Stimulated activated CD4-positive, alpha-beta T cell treated with anti-CD3 and anti-CD28 coated beads, Interleukin-1b, Interleukin-23, amount 100 ng/mL, for 48 hours (primary cell): ENCODE measurements at places on chromosomes 11 and 22.

GRCh38 chr22:37231406-37232139, 12.5 kb downstream of the RAC2 start:
- DNase-seq, result peak; percentile 65

DNA sequence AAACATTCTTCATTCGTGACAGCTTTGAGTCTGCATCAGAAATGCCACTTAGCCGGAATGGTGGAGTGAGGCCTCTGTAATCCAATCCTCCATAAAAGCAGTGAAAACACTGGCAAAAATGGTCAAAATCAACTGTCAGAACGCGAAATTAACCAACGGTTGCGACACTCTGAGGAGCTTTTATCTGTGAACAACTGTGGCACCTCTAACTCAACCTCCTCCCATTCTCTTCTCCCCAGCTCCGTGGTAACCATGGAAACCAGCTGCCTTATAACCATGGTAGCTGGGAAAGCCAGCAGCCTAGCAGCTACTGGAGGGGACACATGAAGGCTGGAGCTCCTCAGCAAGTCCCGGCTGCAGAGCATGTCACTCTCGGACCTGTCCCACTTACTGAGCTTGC, 20.3 kb downstream of the AP2A2 start:
- no peak for DNase-seq

DNA sequence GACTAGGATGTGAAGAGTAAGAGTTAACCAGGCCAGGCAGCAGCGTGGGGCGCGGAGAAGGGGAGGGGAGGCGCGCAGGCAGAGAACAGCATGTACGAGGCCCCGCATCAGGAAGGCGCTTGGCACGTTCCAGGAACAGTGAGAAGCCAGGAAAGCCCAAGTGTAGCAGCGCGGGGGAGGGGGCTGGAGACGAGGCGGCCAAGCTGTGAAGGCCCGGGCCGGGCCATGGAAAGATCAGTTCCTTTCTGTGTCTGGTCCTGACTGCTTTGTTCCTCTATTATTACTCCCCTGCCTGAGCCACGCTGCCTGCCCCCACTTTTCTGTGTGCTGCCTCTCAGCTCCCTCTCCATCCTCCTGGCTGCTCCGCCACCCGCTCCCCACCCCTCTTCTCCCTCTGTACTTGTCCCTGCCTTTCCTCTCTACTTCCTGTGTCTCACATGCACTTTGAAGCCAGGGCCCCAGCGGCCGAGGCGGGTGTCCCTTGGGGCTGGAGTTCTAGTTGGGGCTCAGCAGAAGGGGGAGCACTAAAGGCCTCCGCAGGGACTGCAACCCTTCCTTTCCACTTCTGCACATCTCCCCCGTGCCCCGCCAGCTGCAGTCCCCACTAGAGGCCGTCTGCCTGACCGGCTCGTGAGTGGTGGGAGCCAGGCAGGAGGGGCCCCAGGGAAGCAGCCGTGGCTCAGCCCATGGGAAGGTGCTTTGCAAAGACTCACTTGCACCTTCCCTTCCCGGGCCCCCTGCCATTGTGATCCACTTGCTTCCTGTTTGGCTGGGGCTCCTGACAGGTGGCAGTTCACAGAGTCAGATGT, 63.7 kb downstream of the PRDM11 start:
- DNase-seq, result no peak

DNA sequence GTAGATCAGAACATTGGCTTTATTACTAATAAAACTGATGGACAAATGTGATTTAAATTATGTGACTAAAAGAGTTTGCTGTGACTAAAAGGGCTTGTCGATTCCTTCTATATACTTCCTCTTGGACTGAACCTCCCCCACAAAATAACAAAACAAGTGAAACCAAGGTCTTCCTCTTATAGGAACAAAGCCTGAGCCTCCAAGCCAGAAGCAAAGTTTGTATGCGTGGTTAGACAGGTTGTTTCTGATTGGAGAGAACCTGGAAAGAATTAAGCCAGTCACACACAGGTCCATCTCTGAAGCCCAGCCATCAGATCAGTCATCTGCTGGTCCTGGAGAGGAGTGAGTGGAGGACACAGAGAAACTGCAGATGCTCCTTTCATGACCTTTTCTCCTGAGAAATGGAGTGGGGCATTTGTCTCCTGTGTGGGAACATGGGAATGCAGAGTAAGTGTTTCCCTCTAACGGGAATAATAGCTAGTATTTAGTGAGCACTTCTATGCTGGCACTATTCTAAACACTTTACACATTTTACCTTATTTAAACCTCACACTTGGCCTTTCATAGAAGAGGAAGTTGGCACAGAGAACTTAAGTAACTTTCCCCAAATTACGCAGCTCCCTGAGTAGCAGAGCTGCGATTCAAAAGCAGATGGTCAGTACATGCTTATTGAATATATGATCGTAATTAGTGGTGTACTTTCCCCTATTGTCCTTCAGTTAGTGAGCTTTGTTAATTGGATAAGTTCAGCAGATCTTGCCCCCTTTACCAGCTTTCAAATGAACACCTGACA, 77.1 kb downstream of the UVRAG start:
- no peak for DNase-seq

GRCh38 chr11:80414181-80415165, 973.6 kb upstream of the TENM4 start:
- no peak for DNase-seq

DNA sequence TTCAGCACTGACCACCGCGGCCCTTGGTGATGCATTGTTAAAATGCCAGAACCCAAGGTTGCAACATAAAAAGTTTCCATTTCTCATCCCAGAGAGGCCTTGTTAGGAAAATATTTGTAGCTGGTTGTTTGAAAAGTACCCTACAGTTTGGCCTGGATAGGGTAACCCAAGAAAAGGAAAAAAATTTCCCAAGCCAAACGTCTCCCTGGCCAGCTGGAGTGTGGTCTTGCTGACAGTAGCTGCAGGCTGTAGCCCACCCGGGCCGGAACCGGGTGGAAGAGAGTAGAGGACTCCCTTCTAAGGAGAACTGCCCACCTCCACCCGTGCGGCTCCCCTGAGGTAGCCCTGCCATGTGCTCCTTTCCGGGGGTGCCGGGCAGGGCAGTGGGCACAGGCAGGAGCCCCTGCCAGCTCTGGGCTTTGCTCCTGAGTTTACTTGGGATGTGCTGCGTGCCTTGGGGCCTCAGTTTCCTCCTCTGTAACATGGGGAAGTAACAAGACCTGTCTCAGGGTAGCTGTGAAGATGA, 38.5 kb downstream of the IGHMBP2 start:
- no peak for DNase-seq

DNA sequence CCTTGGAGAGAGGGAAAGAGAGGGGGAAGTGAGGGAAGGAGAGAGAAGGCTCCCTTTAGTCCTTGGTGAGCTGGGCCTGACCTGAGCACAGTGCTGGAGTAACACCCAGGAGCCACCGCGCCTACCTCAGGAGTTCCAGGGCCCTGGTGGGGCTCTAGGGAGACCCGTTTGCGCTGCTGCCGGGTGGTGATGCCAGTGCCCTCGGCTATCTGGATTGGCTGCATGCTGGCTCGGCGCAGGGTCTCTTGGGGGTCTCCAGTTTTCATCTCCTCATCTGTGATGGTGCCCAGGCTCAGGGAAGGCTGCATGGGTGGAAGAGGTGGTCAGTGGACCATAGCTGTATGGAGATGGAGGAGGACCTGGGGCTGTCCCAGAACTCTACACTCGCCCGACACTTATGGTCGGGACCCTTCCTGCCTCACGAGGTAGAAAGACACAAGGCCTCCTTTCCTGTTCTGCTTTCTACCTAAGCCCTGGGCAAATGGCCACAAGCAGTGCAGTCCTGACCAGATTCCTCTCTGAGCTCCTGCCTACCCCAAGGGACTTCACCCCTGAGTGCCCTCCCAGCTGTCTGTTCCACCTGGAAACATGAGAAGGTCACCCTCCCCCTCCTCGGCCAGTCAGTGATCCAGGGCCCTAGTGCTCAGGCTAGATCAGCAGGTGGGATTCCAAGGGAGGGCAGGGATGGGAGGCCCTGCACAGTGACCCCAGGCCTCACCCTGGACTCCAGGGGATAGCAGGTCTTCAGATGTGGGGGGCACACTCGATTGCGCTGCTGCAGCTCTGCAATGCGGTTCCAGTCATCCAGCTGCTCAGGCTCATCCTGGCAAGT, 6.0 kb downstream of the IL18BP start:
- no peak for DNase-seq

DNA sequence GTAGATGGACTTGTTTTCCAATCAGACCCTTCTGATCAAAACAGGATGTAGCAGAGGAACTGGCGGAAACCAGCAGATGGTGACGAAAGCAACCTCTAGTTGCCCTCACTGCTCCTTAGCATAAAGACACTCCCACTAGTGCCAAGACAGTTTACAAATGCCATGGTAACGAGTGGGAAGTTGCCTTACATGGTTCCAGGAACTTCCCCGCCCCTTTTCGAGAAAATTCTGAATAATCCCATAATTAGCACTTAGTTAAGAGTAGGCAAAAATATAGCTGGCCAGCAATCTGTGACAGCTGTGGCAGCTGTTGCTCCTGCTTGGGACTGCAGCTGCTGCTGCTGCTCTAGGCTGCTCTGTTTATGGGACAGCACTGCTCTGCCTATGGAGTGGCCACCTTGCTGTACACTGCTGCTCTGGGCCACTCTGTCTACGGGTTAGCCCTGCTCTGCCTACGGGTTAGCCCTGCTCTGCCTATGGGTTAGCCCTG, 33.4 kb upstream of the SORL1 start:
- DNase-seq, result peak; percentile 41

- DNase-seq, result no peak
These were observed 86.3 kb upstream of the PRR5 start for GRCh38 chr22:44615602-44616180.

DNA sequence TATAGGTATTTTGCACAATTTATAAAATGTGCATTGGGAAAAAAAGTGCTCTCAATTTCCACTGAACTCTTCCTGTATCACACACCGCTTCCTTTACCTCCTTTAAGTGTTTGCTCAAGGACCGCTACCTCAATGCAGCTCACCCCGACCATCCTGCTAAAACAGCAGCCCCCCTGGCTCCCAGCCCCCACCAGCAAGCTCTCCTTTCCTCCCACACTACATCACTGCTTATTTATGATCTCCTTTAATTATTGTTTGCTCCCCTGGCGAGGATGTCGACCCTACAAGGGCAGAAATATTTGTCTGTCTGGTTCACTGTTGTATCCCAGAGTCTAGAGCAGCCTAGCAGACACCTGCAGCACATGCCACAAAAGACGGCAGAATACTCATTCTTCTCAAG, 10.0 kb downstream of the SHANK2 start:
- no peak for DNase-seq

DNA sequence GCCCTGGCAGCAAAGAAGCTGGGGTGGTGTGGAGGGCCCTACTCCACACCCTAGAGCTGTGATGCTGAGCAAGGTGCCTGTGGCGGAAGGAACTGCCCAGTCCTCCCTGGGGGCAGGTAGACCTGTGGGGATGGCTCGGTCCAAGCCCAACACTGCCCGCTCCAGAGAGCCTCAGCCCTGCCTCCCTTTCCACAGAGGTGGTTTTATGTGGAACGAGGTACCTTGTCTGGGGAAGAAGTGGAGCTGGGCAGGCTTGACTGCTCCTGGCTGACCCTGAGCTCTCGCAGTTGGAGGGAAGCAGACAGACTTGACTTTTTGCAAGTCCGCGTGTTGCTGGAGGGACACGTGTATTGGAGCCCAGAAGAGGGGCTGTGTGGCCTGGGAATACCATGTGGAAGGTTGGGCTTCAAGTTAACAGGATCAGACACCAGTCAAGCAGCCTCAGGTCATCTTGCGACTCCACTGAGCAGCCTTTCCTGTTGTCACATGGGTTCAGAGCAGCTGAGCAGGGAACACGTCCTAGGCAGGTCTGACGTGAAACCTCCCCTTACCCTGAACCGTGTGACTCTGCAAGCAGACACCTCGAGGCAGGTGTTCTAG, 117.7 kb downstream of the CACNA1I start:
- no peak for DNase-seq

- DNase-seq, result no peak
These were observed 177.8 kb downstream of the CEP164 start for GRCh38 chr11:117505285-117505970.

DNA sequence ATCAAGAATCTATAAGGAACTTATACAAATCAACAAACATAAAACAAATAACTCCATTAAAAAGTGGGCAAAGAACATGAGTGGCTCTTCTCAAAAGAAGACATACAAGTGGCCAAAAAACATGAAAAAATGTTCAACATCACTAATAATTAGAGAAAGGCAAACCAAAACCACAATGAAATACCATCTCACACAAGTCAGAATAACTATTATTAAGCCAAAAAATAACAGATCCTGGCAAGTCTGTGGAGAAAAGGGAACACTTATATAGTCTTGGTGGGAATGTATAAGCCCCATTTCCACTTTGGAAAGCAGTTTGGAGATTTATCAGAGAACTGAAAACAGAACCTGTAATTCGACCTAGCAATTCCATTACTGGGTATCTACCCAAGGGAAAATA, 921.0 kb downstream of the KCNA4 start:
- no peak for DNase-seq

GRCh38 chr11:129612447-129612961, 203.1 kb upstream of the TMEM45B start:
- DNase-seq, result no peak

- DNase-seq, result no peak
These were observed 22.3 kb downstream of the SMCO4 start for GRCh38 chr11:93520726-93521509.

- DNase-seq, result no peak
These were observed 2.9 kb downstream of the C1QTNF5 start for GRCh38 chr11:119337581-119338317.

GRCh38 chr11:2194877-2195755, 23.5 kb upstream of the TH start:
- DNase-seq, result peak; percentile 43

GRCh38 chr11:44203270-44204043, 106.5 kb downstream of the ALX4 start:
- no peak for DNase-seq

DNA sequence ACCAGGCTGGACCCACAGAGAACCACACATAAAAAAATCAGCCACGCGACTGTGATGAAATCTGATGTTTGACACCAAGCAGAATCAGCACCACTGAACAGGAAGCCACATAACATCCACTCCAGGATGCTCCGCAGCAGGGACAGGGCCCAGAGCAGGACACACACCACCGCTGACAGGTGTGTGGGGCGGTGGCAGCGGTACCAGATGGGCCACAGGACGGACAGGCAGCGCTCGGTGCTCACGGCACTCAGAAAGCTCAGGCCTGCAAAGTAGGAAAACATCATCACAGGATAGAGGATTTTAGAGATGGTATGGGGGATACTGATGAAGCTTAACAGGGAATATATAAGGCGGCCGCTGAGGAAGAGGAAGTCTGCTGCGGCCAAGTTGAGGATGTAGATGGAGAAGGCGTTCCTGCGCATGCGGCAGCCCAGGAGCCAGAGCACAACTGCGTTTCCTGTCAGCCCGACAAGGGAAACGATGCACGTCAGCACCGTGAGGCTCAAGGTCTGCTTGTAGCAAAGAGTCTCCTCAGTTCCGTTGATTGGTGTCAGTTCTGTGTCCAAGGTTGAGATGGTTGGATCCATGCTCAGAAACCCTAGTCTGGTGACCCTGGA, 4.9 kb downstream of the MRGPRX1 start:
- DNase-seq, result no peak

GRCh38 chr22:45218976-45219375, 21.7 kb downstream of the KIAA0930 start:
- DNase-seq, result peak; percentile 59

- no peak for DNase-seq
These were observed 89.9 kb downstream of the CTTN start for GRCh38 chr11:70488171-70488703.

- DNase-seq, result no peak
These were observed 435.5 kb downstream of the RAB38 start for GRCh38 chr11:87739766-87740165.

GRCh38 chr11:66336234-66337102, at the start of gene RIN1:
Gene RIN1, minus strand, starts transcription at chr11:66336434. Its CDS starts 32 bp downstream, at chr11:66336402.
- peak; percentile 70 for DNase-seq
